ENCODE measurements at places on chromosomes 16 and 17. TPM values are rescaled to one million over a fixed set of nuclear protein-coding genes. Genes with fewer than 3 reads are reported as not detected.
A peak's percentile ranks its signal among the peaks of the same experiment; 100 is the strongest.

RASL10B gene
- 2.3 TPM for total RNA-seq

SPNS3 gene
- total RNA-seq: 0.32 TPM

CHST4 gene
- total RNA-seq: not detected

HBQ1 gene
- total RNA-seq: 0.48 TPM

YPEL3 gene
- 31.4 TPM for total RNA-seq

RUNDC3A gene
- not detected for total RNA-seq

- DNase-seq: no peak
These were observed 31.5 kb downstream of the SALL1 start for GRCh38 chr16:51119556-51119955.

DNA sequence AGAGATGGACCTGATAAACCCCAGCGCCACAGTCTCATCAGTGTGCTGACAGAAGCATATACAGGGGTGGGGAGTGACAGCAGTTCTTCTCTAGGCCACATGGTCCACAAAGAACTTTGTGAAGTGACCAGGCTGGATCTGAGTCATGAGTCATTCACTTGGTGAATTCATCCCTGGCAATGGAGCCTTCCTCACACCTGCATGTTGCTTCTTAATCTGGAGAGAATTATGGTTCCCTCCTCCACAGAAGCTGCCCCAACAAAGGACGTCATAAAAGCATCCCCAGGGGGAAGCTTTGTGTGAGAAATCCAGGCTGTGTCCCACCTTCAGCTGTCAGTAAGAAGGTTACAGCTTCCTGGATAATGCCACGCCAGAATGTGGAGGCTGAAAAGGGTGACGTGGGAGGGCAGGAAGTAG lies 215.6 kb upstream of the MAF start:
- no peak for DNase-seq

- DNase-seq: peak; percentile 93
These were observed at the start of gene VAT1 for GRCh38 chr17:43021741-43022512. Gene VAT1, minus strand, starts transcription at chr17:43022385. Its CDS starts 63 bp downstream, at chr17:43022322.

DNA sequence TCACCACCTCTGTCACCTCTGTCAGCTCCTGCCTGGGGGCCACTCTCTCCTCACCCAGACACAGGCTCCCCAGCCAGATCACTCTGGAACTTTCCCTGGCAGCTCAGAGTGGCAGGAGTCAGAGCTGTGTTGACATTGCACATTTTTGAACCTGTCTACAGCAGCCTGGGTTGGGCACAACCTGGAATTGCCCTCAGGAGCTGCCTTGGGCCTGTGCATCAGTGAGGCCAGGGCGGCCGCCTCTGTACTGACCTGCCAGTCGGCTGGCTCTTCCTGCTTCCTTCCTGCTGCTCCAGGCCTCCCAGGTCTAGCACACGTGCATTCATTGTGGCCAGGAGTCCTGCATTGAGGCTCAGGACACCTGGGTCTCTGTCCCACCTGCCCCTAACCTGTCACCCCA lies 14.2 kb upstream of the TMEM11 start:
- DNase-seq: no peak

- DNase-seq: no peak
These were observed 65.6 kb downstream of the PRKCB start for GRCh38 chr16:23901178-23902033.

DNA sequence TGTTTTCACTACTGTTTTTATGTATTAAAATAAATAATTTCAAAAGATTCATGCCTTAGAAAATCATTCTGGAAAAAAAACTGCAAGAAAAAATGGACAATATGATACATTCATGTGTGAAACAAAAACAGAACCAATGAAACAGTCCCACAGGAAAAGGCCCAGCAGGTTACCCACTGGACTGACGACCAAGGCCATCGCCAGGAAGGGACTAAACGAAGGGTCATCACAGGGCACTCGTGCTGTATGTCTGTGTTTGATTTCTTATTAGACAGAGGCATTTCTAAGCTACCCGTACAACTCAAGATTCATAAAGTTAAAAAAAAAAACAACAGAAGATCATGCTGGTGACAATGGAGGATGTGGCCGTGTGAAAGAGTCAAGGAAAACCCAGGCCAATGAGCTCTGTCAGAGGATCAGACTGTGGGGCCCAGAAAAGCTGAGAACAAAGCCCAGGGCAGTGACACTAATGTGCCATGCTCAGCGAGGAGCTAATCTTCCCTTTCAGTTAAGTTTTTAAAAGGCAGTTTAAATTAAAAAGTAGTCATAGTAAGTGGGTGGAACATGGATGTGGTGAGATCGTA lies 31.8 kb downstream of the NSMCE1 start:
- no peak for DNase-seq

DNA sequence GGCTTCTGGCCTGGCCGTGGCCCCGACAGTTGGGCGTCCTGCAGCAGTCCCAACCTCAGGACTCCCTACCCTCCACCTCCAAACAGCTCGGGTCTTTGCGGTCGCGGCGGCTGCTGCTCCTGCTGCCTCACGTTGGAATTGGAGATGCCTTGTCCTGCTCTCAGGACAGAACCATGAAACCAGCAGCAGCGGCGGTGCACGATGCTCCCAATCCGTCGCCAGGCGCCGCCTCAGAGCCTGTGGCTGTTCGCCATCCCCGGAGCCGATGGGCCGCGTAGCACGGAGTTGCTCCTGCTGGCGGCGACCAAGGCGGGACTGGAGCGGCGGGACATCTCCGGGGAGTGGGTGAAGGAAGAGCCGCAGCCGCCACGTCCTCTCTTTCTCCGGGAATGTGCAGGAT lies 1965.9 kb downstream of the TP53TG3F start:
- no peak for DNase-seq

- no peak for DNase-seq
These were observed 444.3 kb downstream of the KCNJ2 start for GRCh38 chr17:70613681-70614080.

- no peak for DNase-seq
These were observed 29.7 kb upstream of the RMI2 start for GRCh38 chr16:11315510-11315909.

DNA sequence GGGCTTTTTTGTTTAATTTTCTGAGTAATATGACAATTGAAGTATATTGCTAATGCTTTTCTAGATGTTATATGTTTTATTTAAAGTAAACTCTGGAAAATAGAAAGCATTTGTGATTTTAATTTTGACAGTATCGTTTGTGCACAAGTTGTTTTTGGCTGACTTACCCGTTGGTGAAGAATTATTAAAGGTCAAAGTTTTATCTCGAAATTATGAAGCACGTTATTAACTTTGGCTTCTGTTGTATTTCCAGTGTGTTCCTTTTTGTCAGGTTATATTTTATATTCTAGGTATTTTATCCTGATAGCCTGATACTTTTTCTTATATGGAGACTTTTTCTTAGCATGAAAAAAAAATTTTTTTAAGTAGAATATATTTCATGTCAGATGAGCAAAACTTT lies 16.8 kb downstream of the PRKCA start:
- DNase-seq: no peak

GRCh38 chr16:82684256-82684655 lies 57.5 kb downstream of the CDH13 start:
- DNase-seq: no peak

Measured in posterior vena cava (tissue), 2 donors.